T-helper 2 cell treated with Interferon-gamma antibody and Interleukin-4, amounts not matched to agents 5 μg/mL and 100 μg/mL, for 36 hours (primary cell): ENCODE measurements at places on chromosomes 5 and 9.
A peak's percentile ranks its signal among the peaks of the same experiment; 100 is the strongest.

GRCh38 chr9:132210472-132211145 is 48.8 kb downstream of the NTNG2 start:
- no peak overlapping the region for H3K27ac ChIP-seq
- H3K36me3 ChIP-seq: no peaks in the 10 kb centered on the region
- DNase-seq: no peak
- H3K4me1 ChIP-seq: peaks cover 10% of the 10 kb centered on the region
- no peak overlapping the region for H3K4me3 ChIP-seq

- H3K4me3 ChIP-seq: no peak overlapping the region
- H3K36me3 ChIP-seq: no peaks in the 10 kb centered on the region
- H3K27me3 ChIP-seq: peaks cover 7% of the 10 kb centered on the region
- no peak for DNase-seq
- no peak overlapping the region for H3K27ac ChIP-seq
- H3K4me1 ChIP-seq: no peaks in the 10 kb centered on the region
These were observed 96.7 kb upstream of the ALDH1B1 start for GRCh38 chr9:38295764-38296163.

DNA sequence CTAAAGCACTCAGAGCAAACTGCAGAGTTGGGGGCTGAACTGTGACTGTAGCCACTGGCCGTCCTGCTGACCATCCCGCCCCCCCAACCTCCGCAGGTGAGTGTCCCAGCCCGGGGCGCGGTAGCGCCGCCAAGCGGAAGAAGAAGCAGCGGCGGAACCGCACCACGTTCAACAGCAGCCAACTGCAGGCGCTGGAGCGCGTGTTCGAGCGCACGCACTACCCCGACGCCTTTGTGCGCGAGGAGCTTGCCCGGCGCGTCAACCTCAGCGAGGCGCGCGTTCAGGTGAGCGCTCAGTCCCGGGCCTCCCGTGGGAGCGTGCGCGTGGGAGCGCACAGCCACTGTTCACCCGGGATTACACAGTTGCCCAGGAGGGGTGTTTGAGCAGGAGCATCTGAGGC is 33.7 kb downstream of the PTGES start:
- H3K27me3 ChIP-seq: no peaks in the 10 kb centered on the region
- no peak overlapping the region for H3K27ac ChIP-seq
- H3K4me3 ChIP-seq: no peak overlapping the region
- peaks cover 2% of the 10 kb centered on the region for H3K4me1 ChIP-seq

- H3K4me3 ChIP-seq: no peak overlapping the region
- no peaks in the 10 kb centered on the region for H3K4me1 ChIP-seq
- DNase-seq: no peak
- peaks cover 4% of the 10 kb centered on the region for H3K27me3 ChIP-seq
- H3K27ac ChIP-seq: no peak overlapping the region
These were observed 372.8 kb downstream of the KIAA0825 start for GRCh38 chr5:94245608-94246007.

GRCh38 chr9:135478191-135478590 is 1.4 kb upstream of the PPP1R26 start:
- DNase-seq: no peak
- H3K27me3 ChIP-seq: peaks cover 50% of the 10 kb centered on the region
- no peaks in the 10 kb centered on the region for H3K36me3 ChIP-seq
- H3K4me1 ChIP-seq: peaks cover 2% of the 10 kb centered on the region

DNA sequence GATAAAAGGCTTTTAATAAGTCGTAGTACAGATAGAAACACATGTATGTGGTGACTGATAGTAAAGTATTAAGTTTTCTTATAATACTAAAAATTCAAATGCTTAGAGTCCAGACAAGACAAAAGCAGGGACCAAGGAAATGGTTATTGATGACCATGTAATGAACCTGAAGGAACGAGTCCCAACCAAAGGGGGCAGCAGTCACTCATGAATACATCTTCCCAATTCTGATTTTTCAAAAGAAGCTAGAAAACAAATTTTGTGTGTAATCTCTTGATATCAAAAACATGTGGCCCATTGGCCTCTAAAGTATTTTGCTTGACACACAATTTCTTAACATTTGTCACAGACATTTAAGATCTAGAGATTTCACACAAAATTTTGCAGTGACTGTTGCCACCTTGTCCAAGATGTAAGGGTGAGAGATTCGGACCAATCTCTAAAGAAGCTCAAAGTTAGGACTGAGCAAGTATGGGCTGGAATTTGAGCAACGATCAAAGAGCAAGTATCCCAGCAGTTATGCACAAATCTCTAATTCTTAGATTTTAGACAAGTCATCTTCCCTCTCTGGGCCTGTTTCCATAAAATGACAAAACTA is 66.8 kb downstream of the ARL15 start:
- no peaks in the 10 kb centered on the region for H3K36me3 ChIP-seq
- H3K4me3 ChIP-seq: no peak overlapping the region
- no peak for DNase-seq

- H3K4me3 ChIP-seq: no peak overlapping the region
- H3K4me1 ChIP-seq: no peaks in the 10 kb centered on the region
- H3K27me3 ChIP-seq: no peaks in the 10 kb centered on the region
- H3K27ac ChIP-seq: no peak overlapping the region
These were observed 823.1 kb downstream of the TLR4 start for GRCh38 chr9:118527261-118527660.

DNA sequence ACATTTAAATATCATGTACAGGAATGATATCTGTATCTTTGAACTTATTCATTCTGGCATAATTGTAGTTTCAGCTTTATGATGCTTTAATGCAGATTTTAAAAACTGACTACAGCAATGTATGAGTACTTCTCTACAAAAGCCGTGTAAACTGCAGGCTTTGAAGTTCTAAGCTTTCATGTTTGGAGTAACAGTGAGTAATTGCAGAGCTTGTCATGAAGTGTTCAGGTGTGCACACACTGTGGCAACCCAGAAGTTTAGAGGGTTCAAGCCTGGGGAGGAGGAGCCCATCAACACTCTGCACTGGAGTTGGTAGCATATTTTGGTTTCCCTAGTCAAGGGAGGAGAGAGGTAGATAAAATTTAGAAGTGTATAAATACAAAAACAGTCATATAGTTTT is 130.9 kb downstream of the CD180 start:
- H3K27ac ChIP-seq: no peak overlapping the region
- no peak overlapping the region for H3K4me3 ChIP-seq
- peaks cover 4% of the 10 kb centered on the region for H3K36me3 ChIP-seq
- peaks cover 10% of the 10 kb centered on the region for H3K27me3 ChIP-seq
- no peak for DNase-seq

GRCh38 chr5:131392466-131393095 is 128.7 kb downstream of the CDC42SE2 start:
- peaks cover 82% of the 10 kb centered on the region for H3K36me3 ChIP-seq
- peak overlapping the region; percentile 66 for H3K4me3 ChIP-seq
- peaks cover 72% of the 10 kb centered on the region for H3K4me1 ChIP-seq
- peak overlapping the region; percentile 89 for H3K27ac ChIP-seq
- no peak for DNase-seq

- H3K27ac ChIP-seq: no peak overlapping the region
- H3K4me3 ChIP-seq: no peak overlapping the region
- peak; percentile 45 for DNase-seq
- peaks cover 5% of the 10 kb centered on the region for H3K27me3 ChIP-seq
- H3K36me3 ChIP-seq: peaks cover 1% of the 10 kb centered on the region
These were observed 4.3 kb upstream of the AHRR start for GRCh38 chr5:317086-317811.

- peaks cover 10% of the 10 kb centered on the region for H3K27me3 ChIP-seq
- no peak overlapping the region for H3K4me3 ChIP-seq
- DNase-seq: no peak
- no peak overlapping the region for H3K27ac ChIP-seq
- no peaks in the 10 kb centered on the region for H3K36me3 ChIP-seq
- no peaks in the 10 kb centered on the region for H3K4me1 ChIP-seq
These were observed 19.4 kb downstream of the YIPF5 start for GRCh38 chr5:144151026-144151425.

DNA sequence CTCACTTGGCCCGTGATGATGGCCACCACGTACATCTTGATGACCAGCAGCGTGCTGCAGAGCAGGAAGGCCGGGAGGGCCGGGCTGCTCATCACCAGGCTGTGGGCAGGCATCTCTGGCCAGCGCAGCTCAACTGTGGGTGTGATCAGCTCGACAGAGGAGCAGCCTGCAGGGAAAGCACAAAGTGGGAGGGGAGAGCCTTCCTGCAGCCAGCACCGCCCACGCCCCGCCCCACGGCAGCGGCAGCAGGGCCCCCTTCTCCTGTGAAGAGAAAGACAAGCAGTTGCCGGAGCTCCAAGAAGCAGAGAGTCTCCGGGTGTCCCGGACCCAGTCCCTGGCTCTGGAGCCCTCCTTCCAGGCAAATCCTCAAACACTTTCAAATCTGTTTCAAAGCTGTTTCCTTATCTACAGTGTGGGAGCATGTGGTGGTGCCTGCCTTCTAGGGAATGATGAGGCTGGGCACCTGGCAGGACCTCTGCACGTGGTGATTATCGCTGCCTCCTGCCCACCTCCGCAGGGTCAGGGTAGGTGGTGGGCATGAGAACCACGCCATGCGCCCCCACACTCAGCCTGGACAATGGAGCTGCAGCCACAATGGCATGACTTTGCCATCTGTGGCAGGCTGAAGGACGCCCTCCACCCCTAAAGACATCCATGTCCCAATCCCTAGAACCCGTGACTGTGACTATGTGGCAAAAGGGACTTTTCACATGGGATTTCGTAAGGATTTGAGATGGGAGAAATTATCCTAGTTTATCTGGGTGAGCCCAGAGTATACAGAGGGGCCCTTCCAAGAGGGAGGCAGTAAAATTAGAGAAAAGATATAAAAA is at the start of gene PTGES:
PTGES (minus strand) TSS at position 143 of the 830 bp plus-strand sequence; CDS start at position 113, 30 bp downstream.
- H3K4me1 ChIP-seq: peaks cover 5% of the 10 kb centered on the region
- H3K27me3 ChIP-seq: peaks cover 2% of the 10 kb centered on the region
- no peak within 1 kb of the TSS for H3K27ac ChIP-seq
- DNase-seq: peak; percentile 54
- H3K4me3 ChIP-seq: no peak within 1 kb of the TSS

DNA sequence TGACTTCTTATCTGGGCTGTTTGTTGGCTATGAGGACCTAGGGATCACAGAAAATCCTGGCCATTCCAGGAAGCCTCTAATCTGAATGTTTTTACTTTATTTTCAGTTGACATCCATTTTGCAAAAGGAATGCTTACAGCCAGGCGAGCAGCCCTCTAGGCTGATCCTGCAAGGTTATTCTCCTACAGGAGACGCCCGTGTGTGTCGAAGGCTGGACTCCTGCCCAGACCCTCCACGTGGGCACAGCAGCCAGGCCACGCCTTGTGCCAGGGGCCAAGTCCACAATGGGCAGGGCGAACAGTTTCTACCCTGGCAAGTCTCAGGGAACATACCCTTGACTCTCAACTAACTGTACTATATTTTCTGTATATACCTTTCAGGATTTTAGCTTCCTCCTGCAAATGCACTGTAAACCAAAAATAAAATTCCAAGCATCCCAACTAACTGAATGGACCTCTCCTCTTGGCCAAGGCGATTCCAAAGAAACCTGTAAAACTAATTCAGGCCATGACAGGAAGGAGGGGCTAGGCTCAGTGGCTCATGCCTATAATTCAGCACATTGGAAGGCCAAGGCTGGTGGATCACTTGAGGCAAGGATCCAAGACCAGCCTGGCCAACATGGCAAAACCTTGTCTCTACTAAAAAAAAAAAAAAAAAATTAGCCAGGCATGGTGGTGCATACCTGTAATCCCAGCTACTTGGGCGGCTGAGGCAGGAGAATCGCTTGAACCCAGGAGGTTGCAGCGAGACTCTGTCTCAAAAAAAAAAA is 5.7 kb downstream of the CMBL start:
- H3K36me3 ChIP-seq: no peaks in the 10 kb centered on the region
- H3K27me3 ChIP-seq: peaks cover 28% of the 10 kb centered on the region
- H3K27ac ChIP-seq: no peak overlapping the region
- DNase-seq: no peak
